ENCODE measurements at places on chromosomes 5 and 9. TPM values are rescaled to one million over a fixed set of nuclear protein-coding genes. Genes with fewer than 3 reads are reported as not detected.

Gene ZNF879
- total RNA-seq = 6.6 TPM

Gene DNM1
- 84.0 TPM for total RNA-seq

Gene ABCA1
- total RNA-seq = 6.5 TPM

Gene SPINK7
- total RNA-seq = not detected

Gene LYSMD3
- 12.1 TPM for total RNA-seq

Gene GNA14
- not detected for total RNA-seq

Gene TAF11L5
- not detected for total RNA-seq

Gene SPATA31D4
- total RNA-seq = not detected

Gene CCL21
- not detected for total RNA-seq

Gene FOXD4L6
- 0.48 TPM for total RNA-seq

Gene PLAC8L1
- 1.8 TPM for total RNA-seq

- no peak for DNase-seq
These were observed 256.8 kb upstream of the RPS23 start for GRCh38 chr5:82534986-82535385.

GRCh38 chr5:9468060-9468388, 77.9 kb downstream of the SEMA5A start:
- DNase-seq = no peak

DNA sequence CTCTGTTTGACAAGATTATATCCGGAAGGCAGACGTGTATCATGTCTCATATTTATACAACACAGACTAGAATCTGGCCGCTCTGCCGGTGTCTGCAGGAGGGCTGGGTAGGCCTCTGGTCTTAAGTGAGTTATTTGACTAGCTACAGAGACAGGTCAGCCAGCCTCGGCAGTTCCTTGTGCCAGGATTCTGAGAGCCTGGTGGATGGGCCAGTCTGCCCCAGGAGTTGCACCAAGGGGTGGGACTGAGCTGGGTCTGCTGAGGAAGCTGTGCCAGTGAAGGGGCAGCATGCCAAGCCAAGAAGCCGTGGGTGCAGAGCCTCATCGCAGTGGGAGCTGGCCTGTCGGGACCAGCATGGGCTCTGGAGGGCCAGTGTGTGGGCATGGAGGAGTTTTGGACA, 7.1 kb downstream of the SNX18 start:
- no peak for DNase-seq

DNA sequence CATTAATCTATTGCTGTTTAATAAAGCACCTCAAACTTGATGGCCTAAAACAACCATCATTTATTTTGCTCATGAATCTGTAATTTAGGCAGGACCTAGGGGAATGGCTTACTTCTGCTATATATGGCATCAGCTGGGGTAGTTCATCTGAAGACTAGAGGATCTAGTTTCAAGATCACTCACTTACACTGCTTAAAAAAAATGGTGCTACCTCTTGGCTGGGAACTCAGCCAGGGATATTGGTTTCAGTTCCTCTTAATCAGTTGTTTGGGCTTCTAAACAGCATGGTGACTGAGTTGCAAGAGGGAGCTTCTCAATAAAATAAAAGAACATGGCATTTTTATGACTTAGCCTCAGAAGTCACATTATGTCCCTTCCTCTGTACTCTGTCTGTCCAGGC, 142.0 kb downstream of the FAM114A2 start:
- no peak for DNase-seq

GRCh38 chr9:76895186-76895585, 10.7 kb downstream of the PRUNE2 start:
- no peak for DNase-seq

DNA sequence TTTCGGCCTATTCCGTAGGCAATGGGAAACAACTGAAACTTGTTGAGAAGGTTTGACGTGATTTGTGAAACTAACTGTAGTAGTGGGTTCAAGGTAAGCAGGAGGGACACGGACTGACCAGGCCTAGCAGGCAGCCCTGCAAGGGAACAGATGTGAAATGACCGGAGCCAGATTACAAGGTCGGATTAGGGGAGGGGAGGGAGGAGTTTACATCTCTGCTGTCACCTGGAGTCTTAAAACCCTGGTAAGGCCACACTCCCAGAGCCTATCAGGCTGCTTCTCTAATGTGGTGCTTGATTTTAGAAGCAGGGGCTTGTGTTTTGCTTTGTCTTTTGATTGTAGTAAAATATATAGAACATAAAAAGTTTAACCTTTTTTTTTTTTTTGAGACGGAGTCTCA, 3.5 kb upstream of the SPTAN1 start:
- no peak for DNase-seq

GRCh38 chr9:95857896-95858295, 17.6 kb upstream of the ERCC6L2 start:
- no peak for DNase-seq

DNA sequence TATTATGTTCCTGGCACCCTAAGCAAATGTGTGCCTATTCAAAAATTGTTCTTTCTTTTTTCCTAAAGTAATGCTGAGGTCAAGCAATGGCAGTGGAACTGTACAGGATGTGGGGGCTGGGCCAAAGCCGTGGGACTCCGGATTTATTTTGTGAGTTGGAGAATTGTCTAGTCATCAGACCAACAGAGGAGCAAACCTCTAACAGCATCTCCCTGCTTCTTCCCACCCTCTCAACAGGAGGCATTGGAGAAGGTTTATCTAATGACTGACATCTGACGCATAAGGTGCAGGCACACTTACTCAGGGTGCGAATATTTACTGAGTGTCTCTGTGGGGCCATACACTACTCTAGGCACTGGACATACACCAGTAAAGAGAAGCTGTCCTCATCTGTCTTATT, 38.6 kb downstream of the MARCHF11 start:
- DNase-seq = no peak

- no peak for DNase-seq
These were observed 935.8 kb downstream of the TLE4 start for GRCh38 chr9:80507611-80508010.

GRCh38 chr5:154278186-154278585, 87.7 kb downstream of the GALNT10 start:
- no peak for DNase-seq

GRCh38 chr9:18154661-18155060, 319.3 kb upstream of the ADAMTSL1 start:
- DNase-seq = no peak

- no peak for DNase-seq
These were observed 52.2 kb downstream of the MAP1B start for GRCh38 chr5:72159501-72159911.

- no peak for DNase-seq
These were observed 15.5 kb upstream of the SMC2 start for GRCh38 chr9:104078596-104078995.
